Gastrocnemius medialis (tissue), 4 donors: ENCODE measurements at places on chromosomes 7 and 10. TPM values are rescaled to one million over a fixed set of nuclear protein-coding genes. Genes with fewer than 3 reads are reported as not detected.
A peak's percentile ranks its signal among the peaks of the same experiment; 100 is the strongest.

FAM200A gene
- 2.3 TPM for total RNA-seq

ELN gene
- 14.8 TPM for total RNA-seq

- H3K4me3 ChIP-seq = no peak overlapping the region
- no peaks in the 10 kb centered on the region for H3K27me3 ChIP-seq
These were observed 13.5 kb upstream of the GPR85 start for GRCh38 chr7:113100121-113100603.

DNA sequence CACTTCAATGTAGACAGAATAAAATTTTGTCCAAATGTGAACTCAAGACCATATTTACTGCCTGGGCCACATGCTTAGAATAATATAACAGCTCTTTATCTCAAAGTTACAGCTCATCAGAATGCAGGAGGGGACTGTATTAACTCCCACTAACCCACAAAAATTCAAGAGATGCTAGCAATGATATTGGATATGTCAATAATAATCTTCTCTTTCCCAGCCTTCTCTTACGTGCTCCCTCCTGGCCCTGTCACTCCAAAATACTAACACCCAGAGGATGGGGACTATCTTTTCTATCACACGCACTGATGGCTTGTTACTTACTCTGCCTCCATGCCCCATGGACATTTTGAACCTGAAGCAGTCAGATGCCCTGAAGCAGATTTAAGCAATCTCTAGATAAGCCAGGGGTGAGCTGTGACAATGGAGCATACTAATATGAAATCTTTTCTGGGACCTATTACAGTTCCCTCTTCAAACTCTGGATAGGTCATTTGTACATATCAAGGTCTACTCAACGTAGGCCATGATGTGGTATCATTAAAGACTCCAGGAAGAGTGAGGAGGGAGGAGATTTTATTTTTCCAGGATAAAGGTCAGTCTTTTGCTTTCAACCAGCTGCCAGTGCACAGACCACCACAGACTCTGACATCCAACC, 803.0 kb downstream of the GRM8 start:
- DNase-seq = no peak
- no peak overlapping the region for H3K27ac ChIP-seq
- no peaks in the 10 kb centered on the region for H3K27me3 ChIP-seq
- H3K36me3 ChIP-seq = no peaks in the 10 kb centered on the region
- no peaks in the 10 kb centered on the region for H3K4me1 ChIP-seq

GRCh38 chr10:52245547-52245946, 68.5 kb upstream of the DKK1 start:
- no peaks in the 10 kb centered on the region for H3K27me3 ChIP-seq
- H3K4me3 ChIP-seq = no peak overlapping the region
- no peaks in the 10 kb centered on the region for H3K36me3 ChIP-seq
- no peak for DNase-seq
- H3K27ac ChIP-seq = no peak overlapping the region

GRCh38 chr10:58262766-58263165, 4.9 kb downstream of the IPMK start:
- DNase-seq = no peak
- H3K27ac ChIP-seq = no peak overlapping the region
- no peaks in the 10 kb centered on the region for H3K27me3 ChIP-seq
- H3K4me1 ChIP-seq = peaks cover 23% of the 10 kb centered on the region
- H3K4me3 ChIP-seq = no peak overlapping the region

DNA sequence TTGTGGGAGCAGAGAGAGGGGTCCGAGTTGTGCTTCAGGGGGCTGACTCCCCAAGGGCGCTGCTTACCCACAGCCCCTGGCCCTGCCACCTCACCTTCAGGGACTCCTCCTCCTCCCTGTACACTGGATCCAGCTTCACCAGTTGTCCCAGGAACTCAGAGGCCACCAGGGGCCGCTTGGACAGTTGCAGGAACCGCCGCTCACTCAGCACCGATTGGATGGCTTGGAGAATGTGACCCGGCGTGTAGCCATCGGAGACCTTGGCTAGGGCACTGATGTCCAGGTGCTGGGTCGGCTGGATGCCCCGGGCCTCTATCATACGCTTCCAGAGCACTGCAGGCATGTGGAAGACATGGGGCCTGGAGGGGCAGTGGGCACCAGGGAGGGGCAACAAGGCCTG, 4.5 kb upstream of the ASB10 start:
- peaks cover 11% of the 10 kb centered on the region for H3K4me1 ChIP-seq
- H3K27ac ChIP-seq = peak overlapping the region; percentile 60
